ENCODE measurements at places on chromosomes 12 and 14.

DNA sequence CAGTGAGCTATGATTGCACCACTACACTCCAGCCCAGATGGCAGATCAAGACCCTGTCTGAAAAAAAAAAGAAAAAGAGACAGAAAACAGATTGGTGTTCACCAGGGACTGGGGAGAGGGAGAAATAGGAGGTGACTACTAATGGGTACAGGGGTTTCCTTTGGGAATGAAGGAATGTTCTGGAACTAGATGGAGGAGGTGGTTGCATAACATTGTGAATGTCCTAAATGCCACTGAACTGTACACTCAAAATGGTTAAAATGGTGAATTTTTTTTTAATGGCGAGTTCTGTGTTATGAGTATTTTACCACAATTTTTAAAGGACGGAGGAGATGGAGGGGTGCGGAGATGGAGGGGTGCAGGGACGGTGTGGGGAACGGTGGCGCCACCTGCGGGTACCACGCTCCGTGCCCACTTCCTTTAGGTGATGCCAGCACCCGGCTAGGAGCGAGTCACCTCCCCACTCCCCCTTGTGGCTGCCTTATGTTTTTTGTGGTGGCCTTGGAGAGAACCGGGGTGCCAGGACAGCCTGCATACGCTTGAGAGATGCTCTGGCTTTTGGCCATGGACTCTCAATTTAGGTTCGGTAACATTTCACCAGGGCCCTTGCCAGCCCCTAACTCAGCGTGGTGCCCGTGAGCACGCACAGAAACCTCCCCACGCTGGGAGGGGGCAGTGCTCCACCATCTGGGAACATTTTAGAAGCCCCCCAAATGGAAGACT, 16.1 kb downstream of the UBC start:
- peak; percentile 65 for DNase-seq

- DNase-seq: no peak
These were observed 126.5 kb downstream of the C12orf75 start for GRCh38 chr12:105457026-105457425.

- peak; percentile 9 for DNase-seq
These were observed 17.0 kb downstream of the NOC4L start for GRCh38 chr12:132161036-132161781.

GRCh38 chr14:54591461-54591860, 24.5 kb downstream of the SAMD4A start:
- DNase-seq: no peak

GRCh38 chr12:77324416-77324762, 259.0 kb upstream of the E2F7 start:
- no peak for DNase-seq

DNA sequence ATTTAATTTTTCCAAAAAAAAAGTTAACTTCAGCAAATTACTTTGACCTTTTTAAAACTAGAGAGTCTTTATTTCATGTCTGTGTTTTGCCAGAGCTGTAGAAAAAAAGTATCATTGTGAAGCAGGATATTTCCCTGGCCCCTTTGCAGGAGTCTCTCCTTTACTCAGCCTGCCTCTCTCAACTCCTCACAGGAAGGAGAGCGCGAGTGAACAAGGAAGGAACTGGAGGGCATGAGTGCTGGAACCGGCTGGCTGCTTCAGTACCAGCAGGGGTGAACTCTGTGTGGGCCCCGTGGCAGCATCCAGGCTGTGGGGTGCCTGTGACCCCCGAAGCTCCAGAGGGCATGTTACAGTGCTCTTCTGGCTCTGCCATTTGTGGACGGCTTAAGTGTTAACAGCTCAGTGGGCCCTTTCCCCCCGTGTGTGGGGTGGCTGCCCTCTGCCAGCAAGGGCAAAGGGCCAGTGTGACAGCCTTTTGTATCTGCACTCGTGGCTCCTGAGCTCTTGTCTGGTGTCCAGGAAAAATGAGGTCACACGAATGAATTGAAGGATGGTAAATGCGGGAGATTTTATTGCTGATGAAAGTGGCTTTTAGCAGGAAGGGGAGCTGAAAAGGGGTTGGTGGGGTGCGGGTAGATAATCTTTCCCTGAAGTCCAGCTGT, 76.6 kb upstream of the KCNH3 start:
- no peak for DNase-seq

- no peak for DNase-seq
These were observed 255.3 kb downstream of the AEBP2 start for GRCh38 chr12:19694627-19695026.

DNA sequence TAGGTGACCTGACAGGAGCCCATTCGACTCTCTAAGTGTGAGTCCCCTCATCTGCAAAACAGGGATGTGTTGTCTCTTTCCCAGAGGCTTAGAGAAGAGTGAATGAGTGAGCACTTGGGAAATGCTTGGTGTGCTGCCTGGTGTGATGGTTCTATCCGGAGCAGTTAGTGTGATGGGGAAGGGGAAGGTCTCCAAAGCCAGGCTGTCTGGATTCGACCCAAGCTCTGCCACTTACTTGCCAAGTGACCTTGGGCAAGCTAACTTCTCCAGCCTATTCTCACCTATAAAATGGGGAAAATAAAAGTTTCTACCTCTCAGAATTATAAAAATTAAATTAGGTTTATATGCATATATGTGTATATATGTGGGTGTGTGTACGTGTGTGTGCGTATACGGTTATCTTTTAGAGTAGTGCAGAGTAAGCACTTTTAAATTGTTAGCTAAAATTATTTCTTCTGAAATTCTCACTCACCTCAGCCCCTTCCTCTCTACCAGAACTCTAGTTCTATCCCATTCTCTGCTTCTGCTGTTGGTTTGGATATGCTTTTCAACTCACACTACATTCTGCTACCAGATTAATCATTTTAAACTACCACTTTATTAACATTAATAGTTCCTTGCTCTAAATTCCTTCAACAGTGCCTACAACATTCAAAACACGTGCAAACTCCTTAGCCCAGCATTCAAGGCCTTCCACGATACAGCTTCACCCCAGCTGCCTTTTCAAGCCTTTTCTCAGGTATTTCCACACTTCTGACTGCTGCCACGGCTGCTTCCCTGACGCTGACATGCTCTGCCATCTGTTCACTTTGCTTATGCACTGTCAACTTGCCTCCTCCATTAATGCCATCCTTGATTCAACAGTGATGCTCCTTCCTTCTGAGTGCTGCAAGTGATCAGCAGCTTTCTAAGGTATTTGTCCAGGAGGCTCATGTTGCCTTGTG, 55.3 kb downstream of the DICER1 start:
- DNase-seq: no peak

DNA sequence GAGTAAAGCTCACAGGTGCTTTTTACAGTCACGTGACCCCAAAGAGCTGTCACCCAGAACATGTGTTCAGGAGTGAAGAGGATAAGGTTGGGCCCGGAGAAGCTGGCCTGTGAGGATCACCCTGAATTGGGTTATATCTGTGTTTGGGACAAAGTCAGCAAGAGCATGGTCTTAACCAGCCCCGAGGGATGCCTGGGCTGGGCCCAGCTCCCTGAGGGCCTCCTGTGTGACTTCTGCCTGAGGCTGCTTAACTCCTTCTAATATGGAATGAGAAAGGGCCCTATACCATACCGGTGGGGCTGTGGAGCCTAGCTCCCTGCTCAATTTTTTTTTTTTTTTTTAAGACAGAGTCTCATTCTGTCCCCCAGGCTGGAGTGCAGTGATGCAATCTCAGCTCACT, 2.5 kb downstream of the CDCA4 start:
- DNase-seq: no peak

- DNase-seq: no peak
These were observed 28.0 kb downstream of the CEP290 start for GRCh38 chr12:88113871-88114270.

DNA sequence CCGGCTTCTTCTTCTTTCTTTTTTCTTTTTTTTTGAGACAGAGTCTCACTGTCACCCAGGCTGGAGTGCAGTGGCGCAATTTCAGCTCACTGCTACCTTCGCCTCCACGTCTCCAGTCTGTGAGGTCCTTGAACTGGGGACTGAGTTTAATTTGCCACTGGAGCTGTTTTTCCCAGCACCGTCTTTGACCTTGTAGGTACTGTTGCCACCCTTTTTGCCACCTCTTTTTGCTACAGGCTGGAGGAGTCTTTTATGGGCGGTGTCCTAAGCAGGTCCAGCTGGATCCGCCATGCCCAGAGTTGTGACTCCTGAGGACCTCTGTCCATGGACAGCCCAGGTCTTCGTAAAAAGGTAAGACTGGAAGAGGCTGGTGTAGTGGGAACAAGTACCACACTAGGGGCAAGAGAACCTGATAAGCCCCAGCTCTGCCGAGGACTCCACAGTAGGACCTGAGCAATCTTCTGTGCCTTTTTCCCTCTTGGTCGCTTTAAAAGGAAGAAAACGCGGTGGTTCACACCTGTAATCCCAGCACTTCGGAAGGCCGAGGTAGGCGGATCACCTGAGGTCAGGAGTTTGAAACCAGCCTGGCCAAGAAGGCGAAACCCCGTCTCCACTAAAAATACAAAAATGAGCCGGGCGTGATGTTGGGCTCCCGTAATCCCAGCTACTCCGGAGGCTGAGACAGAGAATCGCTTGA, 946 bp downstream of the RNU4-2 start:
- DNase-seq: peak; percentile 18

GRCh38 chr14:82084813-82085212, 551.2 kb upstream of the SEL1L start:
- DNase-seq: no peak

DNA sequence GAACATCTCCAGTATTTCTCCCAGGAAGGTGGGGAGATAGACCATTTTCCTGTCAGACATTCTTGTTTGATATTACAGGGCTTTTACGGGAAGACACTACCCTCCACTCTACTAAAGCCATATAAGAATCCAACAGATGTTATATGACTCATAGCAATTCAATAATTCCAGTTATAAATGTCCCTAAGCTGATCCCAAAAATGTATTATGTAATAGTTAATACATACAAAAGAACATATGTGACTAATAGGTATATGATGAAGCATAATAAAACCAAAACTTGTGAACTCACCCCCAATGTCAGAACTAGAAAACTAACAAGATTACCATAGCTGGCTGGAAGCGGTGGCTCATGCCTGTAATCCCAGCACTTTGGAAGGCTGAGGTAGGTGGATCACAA, 84.2 kb downstream of the EFCAB11 start:
- DNase-seq: no peak

DNA sequence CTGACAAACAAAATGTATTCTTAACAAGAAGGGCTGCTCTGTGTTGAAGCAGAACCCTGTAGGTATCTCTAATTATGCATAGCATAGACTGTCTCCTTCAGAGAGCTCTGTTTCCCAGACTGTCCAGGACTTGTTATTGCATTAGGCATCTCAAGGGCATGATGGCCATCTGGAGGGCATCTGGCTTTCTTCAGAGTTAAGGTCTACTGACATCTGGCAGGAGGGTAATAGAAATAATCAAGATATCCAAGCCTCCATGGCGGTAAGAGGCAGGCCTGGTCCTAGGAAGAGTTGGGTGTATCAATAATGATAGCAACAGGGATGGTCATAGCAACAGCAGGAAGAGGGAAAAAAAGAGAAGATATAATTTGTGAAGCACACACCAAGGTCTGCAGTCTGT, 161.2 kb downstream of the TTC8 start:
- DNase-seq: no peak

DNA sequence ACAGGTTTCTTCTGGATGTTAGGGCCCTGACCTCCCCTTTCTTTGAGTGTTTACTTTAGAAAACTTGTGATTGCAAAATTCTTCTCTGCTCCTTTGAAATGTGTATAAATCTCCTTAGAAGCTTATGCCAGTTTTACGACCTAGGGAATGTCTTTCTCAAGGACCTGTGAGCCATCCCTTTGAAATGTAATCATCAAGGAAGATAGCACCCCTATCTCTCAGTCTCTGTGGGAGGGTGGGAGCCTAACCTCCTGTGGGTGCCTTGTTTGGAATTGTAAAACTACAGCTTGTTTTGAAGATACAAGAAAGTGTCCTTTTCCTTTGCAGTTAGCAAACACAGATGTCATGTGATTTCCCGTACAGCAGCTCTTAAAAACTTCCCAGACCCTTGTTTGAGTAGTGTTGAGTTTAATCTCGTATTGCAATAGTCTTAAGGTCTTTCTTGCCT, 3.3 kb downstream of the OR10AD1 start:
- no peak for DNase-seq

DNA sequence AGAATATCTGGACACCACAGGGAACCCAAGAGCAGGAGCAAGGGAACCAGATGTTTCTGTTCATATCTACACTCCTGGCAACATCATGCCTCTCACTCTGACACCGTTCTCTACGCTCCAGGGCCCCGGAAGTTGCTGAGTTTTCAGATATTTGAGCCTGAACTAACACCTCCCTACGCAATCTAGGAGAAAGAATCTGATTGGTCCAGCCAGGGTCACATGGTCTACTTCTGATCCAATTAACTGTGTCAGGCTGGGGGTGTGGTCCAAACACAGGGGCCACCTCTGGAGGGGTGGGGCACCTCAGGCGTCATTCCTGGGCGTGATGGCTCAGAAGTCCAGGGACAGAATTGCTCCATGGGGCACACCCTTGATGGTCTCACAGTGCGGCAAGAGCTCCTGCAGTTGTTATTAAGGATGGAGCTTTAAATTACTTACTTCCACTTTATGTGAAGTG, 165.5 kb downstream of the PTPN11 start:
- DNase-seq: no peak

- no peak for DNase-seq
These were observed 7.7 kb upstream of the LRRC23 start for GRCh38 chr12:6896846-6897435.

DNA sequence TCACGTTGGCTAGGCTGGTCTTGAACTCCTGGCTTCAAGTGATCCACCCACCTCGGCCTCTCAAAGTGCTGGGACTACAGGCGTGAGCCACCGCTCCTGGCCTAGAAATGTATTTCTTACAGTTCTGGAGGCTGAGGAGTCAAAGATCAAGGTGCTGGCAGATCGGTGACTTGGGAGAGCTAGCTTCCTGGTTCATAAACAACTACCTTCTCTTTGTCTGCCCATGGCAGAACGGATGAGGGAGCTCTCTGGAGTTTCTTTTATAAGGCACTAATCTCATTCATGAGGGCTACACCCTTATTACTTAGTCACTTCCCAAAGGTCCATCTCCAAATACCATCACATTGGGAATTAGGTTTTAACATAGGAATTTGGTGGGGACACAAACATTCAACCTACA, 38.9 kb downstream of the SLC17A8 start:
- no peak for DNase-seq

- DNase-seq: peak; percentile 55
These were observed 43.9 kb downstream of the CCDC88C start for GRCh38 chr14:91373591-91374254.
